ENCODE measurements at places on chromosomes 2 and 18.
A peak's percentile ranks its signal among the peaks of the same experiment; 100 is the strongest.

DNA sequence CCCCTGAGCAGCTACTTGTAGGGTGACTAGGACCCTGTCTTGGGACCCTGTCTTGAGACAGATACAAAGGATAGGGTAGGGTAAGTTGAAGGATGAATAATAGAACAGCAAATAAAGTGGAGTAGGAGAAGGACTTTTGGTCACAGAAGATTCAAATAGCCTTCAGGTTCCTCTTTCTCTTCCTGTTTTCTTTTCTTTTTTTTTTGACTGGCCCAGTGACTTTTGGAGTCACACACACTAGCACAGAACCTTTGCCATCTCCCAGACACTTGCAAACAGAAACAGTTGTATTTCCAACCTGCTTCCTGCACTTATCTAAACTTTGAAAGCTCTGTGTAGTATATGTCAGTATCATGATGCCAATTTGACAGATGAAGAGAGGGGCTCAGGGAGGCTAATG lies 108.2 kb downstream of the TDRD15 start:
- DNase-seq = no peak

- no peak for DNase-seq
Observed at GRCh38 chr2:47118581-47118980, 36.5 kb downstream of the STPG4 start.

- no peak for DNase-seq
Observed at GRCh38 chr2:38152913-38153312, 77.0 kb upstream of the CYP1B1 start.

DNA sequence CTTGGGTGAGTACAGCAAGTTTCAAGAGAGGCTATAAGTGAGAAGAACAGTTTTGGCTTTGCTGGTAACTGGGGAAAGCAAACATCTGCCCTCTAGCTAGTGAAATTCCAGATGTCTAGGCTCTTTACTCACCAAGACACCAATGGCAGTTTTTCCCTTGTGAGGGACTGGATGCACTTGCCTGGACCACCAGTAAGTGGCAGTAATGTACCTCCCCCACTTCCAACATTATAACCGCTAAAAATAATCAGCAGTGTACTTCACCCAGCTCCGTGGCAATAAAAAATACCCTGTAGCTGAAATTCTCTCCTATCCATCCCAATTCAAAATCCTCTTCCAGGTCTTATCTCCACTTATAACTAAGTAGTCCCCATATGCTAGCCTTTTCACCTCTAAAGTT lies 383.9 kb downstream of the ARHGAP15 start:
- DNase-seq = peak; percentile 76

- DNase-seq = no peak
Observed at GRCh38 chr2:3110994-3111666, 266.5 kb downstream of the EIPR1 start.

DNA sequence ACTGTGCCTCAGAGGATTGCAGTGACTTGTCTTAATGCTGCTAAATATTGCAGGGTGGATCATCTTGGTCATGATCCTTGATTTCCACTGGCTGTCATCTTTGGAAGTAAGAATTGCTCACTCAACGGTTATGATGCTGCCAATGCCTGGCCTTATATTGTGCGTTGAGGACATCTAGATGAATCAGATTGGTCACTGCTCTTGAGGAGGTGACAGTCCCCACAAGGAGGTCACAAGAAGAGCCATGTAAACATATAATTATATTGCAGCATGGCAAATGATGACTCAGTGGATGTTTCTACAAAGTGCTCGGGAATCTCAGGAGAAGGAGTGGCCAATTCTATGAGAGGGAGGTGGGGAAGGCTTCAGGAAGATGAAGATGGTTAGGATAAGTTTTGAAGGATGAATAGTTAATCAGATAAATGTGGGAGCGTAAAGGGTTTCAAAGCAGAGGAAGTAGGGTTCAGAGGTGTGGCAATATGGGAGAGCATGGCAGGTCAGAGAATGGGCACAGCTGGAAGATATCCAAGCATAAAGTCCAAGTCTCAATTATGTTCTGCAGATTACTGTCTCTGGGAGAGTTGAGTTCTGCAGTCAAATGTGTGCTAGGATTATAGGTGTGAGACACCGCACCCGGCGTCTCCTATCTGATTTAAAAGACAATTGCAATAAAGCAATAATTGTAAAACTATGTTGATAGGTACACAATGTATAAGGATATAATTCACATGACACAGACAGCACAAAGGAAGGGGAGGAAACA lies 21.3 kb upstream of the TMEM131 start:
- no peak for DNase-seq

DNA sequence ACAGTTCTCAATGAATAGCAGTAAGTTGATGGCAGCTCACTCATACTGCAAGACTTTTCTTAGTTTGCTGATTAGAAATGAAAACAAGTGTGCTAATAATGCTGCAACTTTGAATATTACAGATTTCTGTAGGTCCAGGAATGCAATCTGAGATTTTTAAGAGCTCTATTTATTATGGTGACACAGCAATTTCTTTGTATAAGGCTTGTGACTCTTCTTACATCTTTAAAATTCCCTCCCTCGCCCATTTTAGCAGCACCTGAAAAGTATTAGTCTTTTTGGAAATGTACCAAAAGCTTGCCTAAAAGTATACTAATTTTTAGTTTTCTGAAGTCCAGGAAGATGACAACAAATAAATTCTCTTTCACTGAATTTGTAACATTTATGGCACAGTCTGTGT lies 4.4 kb upstream of the HTR2B start:
- DNase-seq = no peak

GRCh38 chr18:11980494-11981191 lies 664 bp upstream of the IMPA2 start:
- peak; percentile 97 for DNase-seq

DNA sequence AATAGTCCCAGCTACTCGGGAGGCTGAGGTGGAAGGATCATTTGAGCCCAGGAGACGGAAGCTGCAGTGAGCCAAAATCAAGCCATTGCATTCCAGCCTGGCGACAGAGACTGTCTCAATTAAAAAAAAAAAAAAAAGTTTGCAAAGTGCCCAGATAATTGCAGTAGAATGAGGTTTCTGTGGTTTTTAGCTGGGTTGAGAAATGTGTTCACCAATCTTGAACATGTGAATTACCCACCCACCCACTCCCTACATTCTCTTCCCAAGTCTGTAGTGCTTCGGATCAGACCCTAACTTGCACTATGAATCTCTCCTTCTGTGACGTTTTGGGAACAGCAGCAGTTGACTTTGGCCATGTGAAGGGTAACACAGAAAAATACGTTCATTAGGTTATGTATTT lies 247.3 kb downstream of the PTGR3 start:
- DNase-seq = no peak

DNA sequence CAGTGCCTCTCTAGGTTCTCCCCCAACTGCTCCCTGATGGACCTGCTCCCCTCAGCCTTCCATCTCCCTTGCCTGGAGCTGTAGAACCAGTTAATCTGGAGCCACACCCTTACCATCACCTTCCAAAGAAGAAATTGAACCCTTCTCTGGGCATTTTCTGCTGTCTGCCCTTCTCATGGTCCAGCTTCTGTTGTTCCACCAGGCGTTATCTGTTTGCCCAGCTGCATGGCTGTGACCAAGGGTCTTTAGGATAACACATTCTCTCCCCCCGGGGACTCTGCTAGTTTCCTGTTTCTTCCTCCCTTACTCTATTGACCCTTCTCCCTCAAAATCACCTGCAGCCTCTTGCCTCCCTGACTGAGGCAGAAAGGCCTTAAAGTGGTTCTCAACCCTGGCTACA lies 3.2 kb upstream of the ANKRD53 start:
- DNase-seq = peak; percentile 32

GRCh38 chr18:50170004-50170403 lies 24.9 kb downstream of the MYO5B start:
- no peak for DNase-seq

DNA sequence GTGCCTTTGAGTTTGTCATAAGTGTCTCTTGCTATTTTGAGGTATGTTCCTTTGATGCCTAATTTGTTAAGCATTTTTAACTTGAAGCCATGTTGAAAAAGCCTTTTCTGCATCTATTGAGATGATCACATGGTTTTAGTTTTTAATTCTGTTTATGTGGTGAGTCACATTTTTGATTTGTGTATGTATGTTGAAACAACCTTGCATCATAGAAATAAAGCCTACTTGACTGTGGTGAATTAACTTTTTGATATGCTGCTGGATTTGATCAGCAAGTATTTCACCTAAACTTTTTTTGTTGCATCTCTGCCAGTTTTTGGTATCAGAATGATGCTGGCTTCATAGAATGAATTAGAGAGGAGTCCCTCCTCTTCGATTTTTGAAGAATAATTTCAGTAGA lies 469.7 kb downstream of the CDH2 start:
- no peak for DNase-seq

DNA sequence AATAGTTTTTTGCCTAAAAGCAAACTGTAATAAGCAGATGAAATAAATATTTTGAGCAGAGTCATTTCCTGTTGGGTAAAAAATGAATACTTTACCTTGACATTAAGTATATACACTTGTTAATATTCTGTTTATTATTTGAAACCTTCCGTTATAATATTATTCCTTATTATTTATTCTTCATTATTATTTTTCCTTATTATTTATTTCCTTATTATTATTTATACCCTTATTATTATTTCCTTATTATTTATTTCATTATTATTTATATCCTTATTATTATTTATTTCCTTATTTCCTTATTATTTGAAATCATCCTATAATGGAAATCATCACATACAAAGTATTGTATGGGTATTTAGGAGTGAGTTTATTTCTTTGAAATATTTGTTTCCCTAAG lies 232.2 kb upstream of the RBBP8 start:
- DNase-seq = no peak

DNA sequence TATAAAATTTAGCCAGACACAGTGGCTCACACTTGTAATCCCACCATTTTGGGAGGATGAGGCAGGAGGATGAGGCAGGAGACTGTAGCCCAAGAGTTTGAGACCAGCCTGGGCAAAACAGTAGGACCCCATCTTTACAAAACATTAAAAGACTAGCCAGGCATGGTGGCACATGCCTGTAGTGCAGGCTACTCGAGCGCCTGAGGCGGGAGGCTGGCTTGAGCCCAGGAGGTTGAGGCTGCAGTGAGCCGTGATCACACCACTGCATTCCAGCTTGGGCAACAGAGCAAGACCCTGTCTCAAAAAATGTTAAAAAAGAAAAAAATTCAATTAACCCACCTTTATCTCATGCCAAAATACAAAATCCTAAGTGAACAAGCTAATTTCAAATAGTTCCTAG lies 4.0 kb downstream of the REV1 start:
- DNase-seq = no peak

- DNase-seq = no peak
Observed at GRCh38 chr2:176162911-176163671, 6.0 kb downstream of the HOXD3 start.

DNA sequence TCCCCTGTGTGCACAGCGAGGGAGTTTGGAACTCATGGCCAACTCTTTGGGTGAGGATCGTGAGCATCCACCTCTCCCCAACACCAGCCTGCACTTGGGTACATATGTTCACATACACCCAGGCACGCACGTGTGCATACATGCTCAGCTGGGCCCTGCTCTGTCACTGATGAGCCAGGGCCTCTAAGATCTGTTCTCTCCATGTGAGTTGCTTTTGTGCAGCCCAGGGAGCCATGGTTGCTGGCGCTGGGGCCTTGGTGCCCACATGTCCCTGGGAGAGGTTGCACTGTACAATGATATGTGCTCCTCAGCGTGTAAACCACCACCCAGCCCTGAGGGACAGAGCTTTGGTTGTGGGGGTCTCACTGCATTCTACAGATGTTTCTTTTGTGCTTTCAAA lies 44.1 kb downstream of the KLHL29 start:
- no peak for DNase-seq

DNA sequence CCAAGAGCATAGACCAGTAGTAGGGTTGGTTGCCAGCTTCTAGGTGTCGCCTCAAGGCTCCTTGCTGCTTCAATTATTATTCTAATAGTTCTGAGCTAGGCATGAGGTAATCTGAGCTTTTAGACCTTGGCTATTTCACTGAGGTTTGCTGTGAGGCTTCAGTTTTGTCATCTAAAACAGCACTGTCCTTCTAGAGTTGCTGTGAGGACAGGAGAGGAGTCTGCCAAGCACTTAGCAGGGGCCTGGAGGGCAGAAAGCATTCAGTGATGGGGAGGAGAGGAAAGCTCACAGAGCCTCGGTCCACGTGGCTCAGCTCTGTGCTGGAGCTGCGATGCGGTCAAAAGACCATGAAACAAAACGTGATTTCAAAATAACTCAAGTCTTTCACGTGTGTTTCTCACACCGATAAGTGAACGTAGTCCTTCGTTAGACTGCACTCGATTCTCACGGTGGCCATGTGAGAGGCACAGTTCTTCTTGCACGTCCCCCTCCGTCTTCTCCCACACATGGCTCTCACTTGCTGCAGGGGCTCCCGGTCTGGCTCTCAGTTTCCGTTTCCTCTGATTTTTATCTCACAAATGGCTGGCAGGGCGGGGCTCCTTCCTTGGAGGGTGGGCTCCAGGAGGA lies 113.7 kb downstream of the B3GNT2 start:
- peak; percentile 64 for DNase-seq

DNA sequence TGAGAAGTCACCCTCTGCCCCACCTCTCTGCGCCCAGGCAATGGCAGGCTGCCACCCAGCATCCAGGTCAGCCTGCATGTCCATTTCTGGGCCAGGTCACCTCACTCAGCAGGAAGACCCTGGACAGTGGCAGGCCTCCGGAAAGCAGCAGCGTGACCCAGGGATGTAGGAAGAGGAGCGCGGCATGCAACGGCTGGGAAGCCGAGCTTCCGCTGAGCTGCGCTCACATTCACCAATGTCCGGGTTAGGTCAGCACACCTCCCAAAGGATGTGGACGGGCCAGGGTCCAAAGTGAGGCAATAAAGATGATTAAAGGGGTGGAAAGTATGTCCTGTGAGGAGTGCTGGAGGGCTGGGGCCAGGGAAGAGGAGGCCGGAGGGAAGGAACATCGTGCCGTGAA lies 174.5 kb downstream of the CTIF start:
- no peak for DNase-seq

DNA sequence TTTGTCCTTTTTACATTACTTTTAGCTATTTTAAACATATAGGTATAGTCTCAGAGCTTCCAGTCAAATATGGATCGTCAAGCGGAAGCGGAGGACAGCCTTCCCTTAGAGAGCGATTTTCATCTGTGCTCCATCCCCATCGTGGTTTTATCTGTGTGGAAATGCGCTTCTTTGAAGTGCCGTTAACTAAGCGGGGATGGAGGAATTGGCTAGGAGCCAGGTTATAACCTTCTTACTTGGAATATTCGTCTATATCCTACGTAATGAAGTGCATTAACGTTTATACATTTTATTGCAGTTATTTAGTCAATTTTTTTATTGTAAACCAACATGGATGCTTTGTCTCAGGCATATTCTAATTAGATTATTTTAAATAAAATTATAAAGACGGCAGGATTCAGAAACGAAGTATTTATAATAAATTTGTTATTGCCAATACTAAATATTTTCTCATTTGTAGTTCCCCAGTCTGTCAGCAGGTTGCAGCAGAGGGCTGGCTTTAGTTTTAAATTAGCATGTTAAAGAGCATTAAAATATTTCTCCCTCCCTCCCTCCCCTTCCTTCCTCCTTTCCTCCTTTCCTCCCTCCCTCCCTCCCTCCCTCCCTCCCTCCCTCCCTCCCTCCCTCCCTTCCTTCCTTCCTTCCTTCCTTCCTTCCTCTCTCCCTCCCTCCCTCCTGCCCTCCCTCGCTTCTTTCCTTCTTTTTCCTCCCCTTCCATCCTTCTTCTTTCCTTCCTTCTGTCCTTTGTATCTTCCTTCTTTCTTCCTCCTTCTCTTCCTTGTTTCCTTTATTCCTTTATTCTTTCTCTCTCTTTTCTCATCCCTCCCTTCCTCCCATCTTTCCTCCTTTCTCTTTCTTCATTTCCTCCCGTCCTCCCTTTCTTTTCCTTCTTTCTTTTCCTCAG lies 80.6 kb upstream of the DOCK10 start:
- peak; percentile 22 for DNase-seq

All from hematopoietic multipotent progenitor cell treated with erythropoietin and hydrocortisone succinate and interleukin-3 and kit ligand, for 6 days (in vitro differentiated cells).